ENCODE measurements at places on chromosomes 4 and X.

DNA sequence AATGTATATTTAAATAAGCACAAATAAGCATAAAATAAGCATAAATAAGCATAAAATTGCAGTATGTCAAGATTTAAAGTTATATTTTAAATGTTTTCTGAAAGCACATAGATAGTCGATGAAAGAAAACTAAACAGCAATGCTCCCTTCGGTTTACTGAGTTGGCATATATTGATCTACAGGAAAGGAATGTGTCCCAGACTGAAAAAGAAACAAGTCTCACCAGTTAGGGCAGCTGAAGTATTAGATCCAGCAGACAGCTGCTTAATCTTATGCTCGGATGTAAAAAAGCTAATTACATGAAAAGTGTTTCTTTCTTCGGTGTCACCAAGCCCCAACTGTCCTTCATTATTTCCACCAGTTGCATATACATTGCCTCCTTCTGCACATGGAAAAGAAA lies 8.7 kb downstream of the RPGR start:
- no peak for DNase-seq

DNA sequence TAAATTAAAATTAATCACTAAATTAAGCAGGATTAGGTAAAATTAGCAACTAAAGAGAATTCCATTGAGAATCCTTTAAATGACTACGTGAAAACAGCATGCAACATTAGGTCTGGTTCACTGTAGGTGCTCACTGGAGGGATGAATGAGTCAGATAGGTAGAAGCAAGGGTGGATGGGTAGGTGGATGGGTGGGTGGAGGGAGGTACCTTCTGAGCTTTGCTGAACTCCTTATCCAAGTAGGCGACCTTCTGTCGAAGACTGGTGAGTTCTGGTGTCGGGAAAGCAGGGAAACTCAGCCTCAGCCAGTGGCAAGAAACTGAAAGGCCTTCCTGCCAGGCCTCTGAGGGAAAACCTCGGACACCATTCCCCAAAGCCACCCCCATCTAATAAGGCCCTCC lies 3.0 kb downstream of the GRIPAP1 start:
- no peak for DNase-seq

- DNase-seq, result no peak
Measured at GRCh38 chr4:6044276-6044675, 26.0 kb upstream of the C4orf50 start.

- DNase-seq, result no peak
Measured at GRCh38 chrX:2484256-2484655, 16.5 kb downstream of the DHRSX start.

GRCh38 chrX:153702336-153703035 lies 14.8 kb downstream of the SLC6A8 start:
- no peak for DNase-seq

DNA sequence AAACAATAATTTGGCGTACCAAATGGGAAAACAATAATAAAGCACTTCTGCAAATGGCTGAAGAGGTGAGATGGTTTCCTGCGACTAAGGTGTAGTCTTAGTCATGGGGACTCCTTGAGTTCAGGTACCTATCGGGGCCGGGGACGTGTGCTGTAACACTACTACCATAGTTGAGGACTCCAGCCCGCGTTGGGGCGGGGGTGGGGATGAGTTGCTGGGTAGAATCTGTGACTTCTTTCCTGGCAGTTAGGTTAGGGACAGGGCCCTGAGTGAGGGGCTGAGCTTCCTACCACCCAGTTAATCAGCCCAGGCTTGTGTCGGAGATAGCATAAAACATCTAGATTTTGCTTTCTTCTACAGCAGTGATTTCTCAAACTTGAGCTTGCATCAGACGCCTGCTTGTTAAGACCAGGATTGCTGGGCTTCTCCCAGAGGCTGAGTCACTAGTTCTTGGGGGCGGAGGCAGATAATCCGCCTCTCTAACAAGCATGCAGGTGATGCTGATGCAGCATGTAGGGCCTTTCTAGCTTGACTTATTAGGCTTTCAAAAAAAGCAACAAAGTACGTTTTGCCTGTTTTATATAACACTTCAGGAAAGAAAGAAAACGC lies 30.2 kb downstream of the RBBP7 start:
- DNase-seq, result no peak

- no peak for DNase-seq
Measured at GRCh38 chrX:38103857-38104812, 97.8 kb downstream of the SYTL5 start.

DNA sequence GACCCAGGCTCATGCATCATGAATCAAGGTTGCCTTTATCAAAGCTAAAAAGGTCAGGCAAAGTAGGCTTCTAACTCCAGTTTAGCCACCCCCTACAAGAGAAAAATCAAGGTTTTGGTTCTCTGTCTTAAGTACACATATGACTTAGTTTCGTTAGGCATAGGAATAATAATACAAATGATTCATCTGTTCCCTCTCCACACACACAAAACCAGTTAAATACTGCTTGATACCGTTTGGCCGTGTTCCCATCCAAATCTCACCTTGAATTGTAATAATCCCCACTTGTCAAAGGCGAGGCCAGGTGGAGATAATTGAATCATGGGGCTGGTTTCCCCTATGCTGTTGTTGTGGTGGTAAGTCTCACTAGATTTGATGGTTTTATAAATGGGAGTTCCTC lies 226.2 kb downstream of the HS6ST2 start:
- no peak for DNase-seq

GRCh38 chr4:4387531-4388310 lies 819 bp downstream of the NSG1 start:
- no peak for DNase-seq

Data from fibroblast of skin of left quadriceps (primary cell).